Caki2 (cell line): ENCODE measurements at places on chromosomes 5 and 9.

DNA sequence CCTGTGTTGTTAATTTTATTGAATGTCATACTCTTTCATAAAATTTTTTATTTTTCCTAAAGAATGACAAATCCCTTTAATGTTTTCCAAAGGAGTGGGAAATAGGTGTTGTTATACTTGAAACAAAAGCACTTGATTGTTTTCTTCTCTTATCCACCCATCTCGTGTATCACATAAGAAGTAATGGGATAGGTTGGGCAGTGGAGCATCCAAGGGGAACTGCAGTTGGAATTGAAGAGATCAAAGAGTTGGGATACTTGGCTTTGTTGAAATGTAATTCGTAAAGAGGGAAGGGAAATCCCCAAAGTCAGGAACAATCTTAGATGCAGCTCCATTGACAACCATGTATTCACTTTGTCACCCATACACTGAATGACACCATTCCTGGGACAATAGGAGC, 148.0 kb downstream of the PCSK5 start:
- DNase-seq: no peak

DNA sequence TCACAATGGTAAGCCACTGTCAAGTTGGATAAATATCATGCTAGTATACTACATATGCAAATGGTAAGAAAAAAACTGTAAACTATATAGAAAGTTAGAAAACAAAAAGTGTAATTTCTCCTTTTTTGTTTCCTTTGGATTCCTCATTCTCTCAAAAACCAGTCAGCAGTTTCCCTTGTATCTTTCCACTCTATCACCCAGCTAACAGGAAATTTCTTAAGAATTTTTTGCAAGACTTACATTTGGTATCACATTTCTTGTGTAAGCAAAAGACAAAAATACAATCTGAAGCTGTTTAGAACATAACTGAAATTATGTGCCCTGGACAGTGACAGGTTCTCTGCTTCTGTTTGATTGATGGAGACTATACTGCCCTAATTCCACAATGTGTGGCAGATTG, 25.2 kb upstream of the MSH3 start:
- DNase-seq: no peak

DNA sequence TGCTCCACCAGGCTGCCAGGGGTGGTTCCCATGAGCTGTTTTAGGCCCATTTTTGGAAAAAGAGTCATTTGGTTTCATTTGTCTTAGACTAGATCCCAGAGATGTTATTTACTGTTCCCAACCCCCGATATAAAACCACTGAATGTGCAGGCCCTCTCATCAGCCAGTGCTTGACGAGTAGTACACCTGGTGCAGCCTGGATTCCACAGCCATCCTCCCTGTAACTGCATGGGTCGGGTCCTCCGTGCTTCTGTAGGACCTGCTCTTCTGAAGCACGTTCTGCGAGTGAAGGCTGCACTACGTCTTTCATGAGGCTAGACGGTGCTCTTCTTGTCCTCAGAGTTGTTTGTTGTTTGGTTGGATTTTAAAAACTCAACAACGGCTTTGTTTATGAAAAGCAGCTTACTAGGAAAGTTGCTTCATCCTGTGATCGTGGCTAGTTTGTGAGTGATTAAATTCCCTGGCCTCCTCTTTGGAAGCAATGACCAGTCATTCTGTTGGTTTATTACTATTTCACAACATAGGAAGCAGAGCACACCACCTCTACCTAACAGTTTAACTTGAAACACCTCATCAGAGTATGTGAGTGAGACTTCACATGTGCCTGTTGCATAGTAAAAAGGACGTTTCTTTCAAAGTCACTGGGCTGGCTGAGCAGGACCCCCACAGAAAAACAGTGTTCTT, 135.2 kb downstream of the AOPEP start:
- DNase-seq: no peak

- DNase-seq: no peak
Measured at GRCh38 chr9:1738511-1739100, 276.5 kb upstream of the SMARCA2 start.

GRCh38 chr9:20684875-20685696, 1.0 kb downstream of the FOCAD start:
- no peak for DNase-seq

- DNase-seq: peak; percentile 28
Measured at GRCh38 chr5:174535669-174536068, 188.7 kb upstream of the MSX2 start.
